ENCODE measurements at places on chromosomes 1 and 21.

GRCh38 chr1:64550946-64551605 lies 81.1 kb downstream of the CACHD1 start:
- DNase-seq: no peak

GRCh38 chr1:8166406-8166805 lies 140.3 kb upstream of the ERRFI1 start:
- DNase-seq: no peak

GRCh38 chr1:54456361-54456760 lies 50.2 kb upstream of the SSBP3 start:
- no peak for DNase-seq

GRCh38 chr1:76267631-76268030 lies 193.1 kb downstream of the ST6GALNAC3 start:
- no peak for DNase-seq

DNA sequence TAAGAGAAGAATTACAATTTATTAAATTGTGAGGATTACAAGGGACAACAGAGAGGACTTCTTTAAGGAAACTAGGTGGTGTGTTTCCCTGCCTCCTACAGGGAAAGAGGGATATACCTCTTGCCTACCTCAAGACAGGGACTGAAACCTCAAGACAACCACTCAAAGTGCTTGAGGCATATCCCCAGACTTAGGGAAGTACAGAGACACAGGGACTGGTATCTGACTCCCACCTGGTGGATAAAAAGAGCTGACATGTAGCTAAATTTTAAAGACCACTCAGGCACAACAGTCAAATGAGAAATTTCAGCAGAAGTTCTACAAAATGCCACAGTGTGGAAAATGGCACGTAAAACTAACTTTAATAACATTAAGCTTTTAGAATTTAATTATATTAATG lies 21.3 kb downstream of the DENND2C start:
- no peak for DNase-seq

DNA sequence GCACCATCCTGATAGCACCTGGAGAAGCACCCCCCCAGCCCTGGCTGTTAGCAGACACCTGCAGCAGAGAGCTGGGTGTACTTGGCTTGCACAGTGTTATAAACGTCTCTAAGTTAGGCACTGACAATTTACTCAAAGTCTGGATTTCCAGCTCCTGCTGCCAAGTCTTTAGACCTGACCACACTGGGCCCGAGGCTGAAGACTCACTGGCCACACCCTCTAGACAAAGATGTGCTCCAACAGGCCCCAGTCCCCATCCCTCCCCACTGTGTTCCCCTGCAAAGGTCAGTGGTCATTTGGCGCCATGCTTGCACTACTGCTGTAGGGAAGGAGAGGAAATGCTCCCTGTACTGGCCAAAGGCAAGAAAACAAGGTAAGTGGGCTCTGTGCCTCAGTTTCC lies 31.1 kb downstream of the PADI6 start:
- DNase-seq: no peak
